ENCODE measurements at places on chromosomes 1 and 21.

DNA sequence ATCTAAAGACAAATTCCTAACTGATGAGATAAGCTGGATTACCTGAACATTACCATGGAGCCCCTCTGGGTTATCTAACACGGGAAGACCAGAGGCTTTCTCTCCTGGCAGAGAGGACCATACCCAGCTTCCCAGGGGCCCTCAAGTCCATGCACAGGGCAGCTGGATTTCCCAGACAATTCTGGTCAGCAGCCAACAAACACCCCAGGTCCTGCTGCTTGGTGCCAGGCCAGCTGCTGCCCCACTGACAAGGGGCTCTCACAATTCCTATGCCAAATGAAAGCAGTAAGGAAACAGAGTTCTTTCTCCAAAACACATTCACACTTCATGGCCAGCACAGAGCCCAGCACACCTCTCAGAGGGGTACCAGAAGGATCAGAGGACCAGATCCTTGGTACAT, 114.2 kb downstream of the HLCS start:
- DNase-seq, result no peak
- H3K36me3 ChIP-seq, result no peaks in the 10 kb centered on the region
- H3K4me3 ChIP-seq, result no peak overlapping the region
- H3K27me3 ChIP-seq, result no peaks in the 10 kb centered on the region
- H3K27ac ChIP-seq, result no peak overlapping the region
- no peaks in the 10 kb centered on the region for H3K4me1 ChIP-seq

GRCh38 chr1:2633366-2633935, 635 bp upstream of the MMEL1 start:
- H3K27ac ChIP-seq, result no peak overlapping the region
- peaks cover 25% of the 10 kb centered on the region for H3K4me1 ChIP-seq
- no peaks in the 10 kb centered on the region for H3K36me3 ChIP-seq
- H3K27me3 ChIP-seq, result peaks cover 17% of the 10 kb centered on the region

GRCh38 chr1:43009274-43009673, 50.6 kb upstream of the SLC2A1 start:
- peaks cover 21% of the 10 kb centered on the region for H3K4me1 ChIP-seq
- no peak for DNase-seq
- H3K36me3 ChIP-seq, result no peaks in the 10 kb centered on the region
- H3K4me3 ChIP-seq, result no peak overlapping the region

DNA sequence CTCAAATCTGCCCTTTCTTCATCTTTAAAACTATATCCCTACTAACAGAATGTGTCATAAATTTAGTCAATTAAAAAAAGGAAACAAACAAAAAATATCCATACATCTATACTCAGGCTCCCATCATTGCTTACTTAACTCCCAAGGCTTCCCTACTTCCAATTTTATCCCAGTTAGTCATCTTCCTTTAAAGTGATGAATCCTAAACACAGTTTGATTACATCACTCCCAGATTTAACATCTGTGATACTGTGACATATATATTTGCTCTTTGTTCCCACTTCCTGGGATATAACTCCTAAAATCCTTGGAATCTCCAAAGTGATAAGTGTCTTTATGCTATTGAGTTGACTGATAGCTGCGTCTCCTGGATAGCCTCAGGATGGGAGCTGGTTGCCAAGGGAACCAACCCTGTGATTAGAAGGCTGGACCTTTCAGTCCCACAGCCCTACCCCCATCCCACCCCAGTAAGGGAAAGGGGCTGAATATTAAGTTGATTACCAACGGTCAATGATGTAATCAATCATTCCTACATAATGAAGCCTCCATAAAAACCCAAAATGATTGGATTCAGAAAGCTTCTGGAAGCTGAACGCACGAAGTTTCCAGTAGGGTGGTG, 21.6 kb downstream of the GLMN start:
- no peaks in the 10 kb centered on the region for H3K27me3 ChIP-seq
- H3K4me1 ChIP-seq, result no peaks in the 10 kb centered on the region
- no peak overlapping the region for H3K4me3 ChIP-seq
- no peak overlapping the region for H3K27ac ChIP-seq
- DNase-seq, result no peak

GRCh38 chr1:227945891-227946623, 1.7 kb downstream of the WNT9A start:
- no peak for DNase-seq
- H3K4me3 ChIP-seq, result no peak overlapping the region
- H3K4me1 ChIP-seq, result peaks cover 4% of the 10 kb centered on the region
- no peak overlapping the region for H3K27ac ChIP-seq
- no peaks in the 10 kb centered on the region for H3K36me3 ChIP-seq

GRCh38 chr1:38430949-38431348, 384.4 kb upstream of the POU3F1 start:
- H3K27ac ChIP-seq, result no peak overlapping the region
- H3K4me1 ChIP-seq, result peaks cover 13% of the 10 kb centered on the region
- H3K4me3 ChIP-seq, result no peak overlapping the region
- H3K27me3 ChIP-seq, result no peaks in the 10 kb centered on the region

DNA sequence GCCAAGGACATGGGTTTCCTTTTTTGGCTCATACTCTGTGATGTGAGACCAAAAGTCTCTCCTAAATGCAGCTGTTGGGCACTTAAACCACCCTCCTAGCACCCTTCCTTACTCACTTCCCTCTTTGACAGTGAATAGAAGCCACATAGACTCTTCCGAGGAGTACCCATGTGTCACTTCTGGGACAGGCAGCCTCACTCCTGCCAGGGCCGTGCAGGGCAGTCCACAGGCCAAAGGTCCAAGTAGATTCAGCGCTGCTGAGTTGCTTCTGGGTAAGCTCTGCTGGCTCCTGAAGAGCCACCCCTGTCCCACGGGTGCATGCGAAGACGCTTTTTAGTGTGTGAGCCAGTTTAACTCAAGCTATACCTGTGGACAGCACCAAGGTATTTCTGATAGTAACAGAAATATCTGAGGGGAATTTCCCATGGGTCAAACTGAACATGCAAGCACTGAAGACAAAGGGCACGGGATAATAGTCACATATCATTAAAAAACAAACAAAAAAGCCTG, 36.8 kb upstream of the BMP8B start:
- no peak overlapping the region for H3K4me3 ChIP-seq
- no peaks in the 10 kb centered on the region for H3K27me3 ChIP-seq
- DNase-seq, result no peak
- no peaks in the 10 kb centered on the region for H3K4me1 ChIP-seq
- H3K36me3 ChIP-seq, result no peaks in the 10 kb centered on the region

DNA sequence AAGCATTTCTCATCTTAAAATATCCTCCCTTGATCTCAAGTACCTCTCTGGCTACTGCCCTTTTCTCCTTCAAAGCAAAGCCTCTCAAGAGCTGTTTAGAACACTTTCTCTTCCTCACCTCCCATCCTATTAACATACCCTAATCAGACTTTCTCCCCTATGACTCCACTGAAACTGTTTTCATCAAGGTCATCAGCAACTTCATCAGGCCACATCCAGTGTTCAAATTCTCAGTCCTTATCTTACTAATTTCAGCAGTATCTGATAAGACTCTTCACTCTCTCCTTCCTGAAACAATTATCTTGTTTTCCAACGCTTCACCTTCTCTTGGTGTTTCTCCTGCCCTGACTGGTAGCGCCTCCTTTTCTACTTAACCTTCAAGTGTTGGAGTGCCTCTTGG, 1.5 kb upstream of the RAP1A start:
- no peaks in the 10 kb centered on the region for H3K36me3 ChIP-seq
- H3K4me1 ChIP-seq, result peaks cover 2% of the 10 kb centered on the region
- no peaks in the 10 kb centered on the region for H3K27me3 ChIP-seq
- H3K27ac ChIP-seq, result no peak overlapping the region
- no peak for DNase-seq
- H3K4me3 ChIP-seq, result no peak overlapping the region

DNA sequence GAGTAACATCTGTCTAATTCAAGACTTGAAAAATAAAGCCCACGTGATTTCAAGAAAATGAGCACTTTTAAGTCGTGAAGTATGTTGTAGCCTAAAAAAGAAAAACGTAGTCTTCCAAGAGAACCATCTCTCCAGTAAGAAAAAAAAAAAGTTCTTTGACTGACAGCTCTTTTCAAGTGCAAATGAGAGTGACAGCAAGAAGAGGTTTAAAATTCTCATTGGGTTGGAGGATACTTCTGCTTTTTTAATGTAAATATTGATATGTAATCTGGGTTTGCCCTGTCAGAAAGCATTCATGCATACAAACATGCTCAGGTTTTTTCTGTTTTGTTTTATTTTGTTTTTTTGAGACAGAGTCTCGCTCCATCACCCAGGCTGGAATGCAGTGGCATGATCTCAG, 32.3 kb upstream of the PRDM2 start:
- H3K4me1 ChIP-seq, result no peaks in the 10 kb centered on the region
- no peaks in the 10 kb centered on the region for H3K27me3 ChIP-seq
- no peak overlapping the region for H3K4me3 ChIP-seq
- no peaks in the 10 kb centered on the region for H3K36me3 ChIP-seq

DNA sequence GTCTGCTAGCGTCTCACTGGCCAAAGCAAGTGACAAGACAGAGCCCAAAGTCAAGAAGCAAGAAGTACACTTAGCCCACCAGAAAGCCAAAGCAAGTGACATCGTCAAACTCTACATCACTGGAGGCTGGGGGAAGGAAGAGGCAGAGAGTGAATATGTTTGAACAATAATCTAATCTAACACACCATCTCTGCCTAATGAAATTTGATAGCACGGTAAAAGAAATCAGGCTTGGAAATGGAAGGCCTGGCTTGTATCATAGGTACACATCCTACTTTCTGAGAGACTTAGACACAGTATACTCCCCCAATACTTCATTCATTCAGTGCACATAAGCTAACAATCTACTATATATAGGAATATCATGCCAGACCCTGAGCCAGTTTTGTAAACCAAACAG, 26.3 kb downstream of the TRABD2B start:
- DNase-seq, result no peak
- no peaks in the 10 kb centered on the region for H3K27me3 ChIP-seq
- no peak overlapping the region for H3K4me3 ChIP-seq
- no peaks in the 10 kb centered on the region for H3K36me3 ChIP-seq
- H3K27ac ChIP-seq, result no peak overlapping the region
- no peaks in the 10 kb centered on the region for H3K4me1 ChIP-seq

- H3K4me3 ChIP-seq, result no peak overlapping the region
- H3K36me3 ChIP-seq, result no peaks in the 10 kb centered on the region
- no peak overlapping the region for H3K27ac ChIP-seq
Measured at GRCh38 chr21:21057349-21058062, 59.3 kb downstream of the NCAM2 start.

- no peak overlapping the region for H3K4me3 ChIP-seq
- no peaks in the 10 kb centered on the region for H3K27me3 ChIP-seq
- H3K4me1 ChIP-seq, result no peaks in the 10 kb centered on the region
- H3K36me3 ChIP-seq, result no peaks in the 10 kb centered on the region
Measured at GRCh38 chr21:14589855-14590563, 43.9 kb upstream of the SAMSN1 start.

DNA sequence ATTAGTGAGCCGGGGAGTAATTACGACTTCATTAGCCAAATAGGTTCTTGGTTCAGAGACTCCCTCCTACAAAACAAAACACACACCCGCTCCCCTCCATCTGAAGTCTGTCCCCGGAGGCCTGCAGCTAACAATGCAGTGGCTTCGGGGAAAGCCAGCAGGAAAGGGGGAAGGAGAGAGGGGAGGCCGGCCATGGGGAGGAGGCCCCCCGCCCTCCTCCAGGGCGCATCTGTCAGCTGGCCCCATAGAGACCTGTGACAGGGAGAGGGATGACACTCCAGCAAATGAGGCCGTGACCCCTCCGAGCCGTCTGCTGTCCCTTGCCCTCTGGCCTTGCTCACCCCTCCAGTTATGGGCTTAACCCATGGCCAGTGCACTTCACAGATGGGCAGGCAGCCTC, 12.1 kb upstream of the CNTN2 start:
- H3K27me3 ChIP-seq, result no peaks in the 10 kb centered on the region
- peaks cover 11% of the 10 kb centered on the region for H3K4me1 ChIP-seq
- DNase-seq, result no peak
- no peak overlapping the region for H3K27ac ChIP-seq

DNA sequence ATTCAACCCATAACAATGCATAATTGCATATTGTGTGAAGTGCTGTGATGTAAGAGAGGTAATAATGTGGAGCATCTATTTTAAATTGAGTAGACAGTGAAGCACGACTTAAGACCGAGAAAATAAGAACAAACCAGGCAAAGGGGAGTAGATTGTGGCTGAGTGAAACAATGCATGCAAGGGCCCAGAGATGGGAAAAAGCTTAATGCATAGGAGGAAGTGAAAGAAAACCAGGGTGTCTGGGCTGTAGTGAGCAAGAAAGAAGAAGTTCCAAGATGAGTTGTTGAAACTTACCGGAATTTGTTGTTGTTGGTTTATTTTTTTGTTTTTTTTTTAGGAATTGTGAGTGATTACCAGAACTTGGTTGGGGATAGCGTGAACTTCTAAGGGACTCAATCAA, 104.7 kb downstream of the SNX7 start:
- no peak overlapping the region for H3K4me3 ChIP-seq
- no peak overlapping the region for H3K27ac ChIP-seq
- no peaks in the 10 kb centered on the region for H3K4me1 ChIP-seq

DNA sequence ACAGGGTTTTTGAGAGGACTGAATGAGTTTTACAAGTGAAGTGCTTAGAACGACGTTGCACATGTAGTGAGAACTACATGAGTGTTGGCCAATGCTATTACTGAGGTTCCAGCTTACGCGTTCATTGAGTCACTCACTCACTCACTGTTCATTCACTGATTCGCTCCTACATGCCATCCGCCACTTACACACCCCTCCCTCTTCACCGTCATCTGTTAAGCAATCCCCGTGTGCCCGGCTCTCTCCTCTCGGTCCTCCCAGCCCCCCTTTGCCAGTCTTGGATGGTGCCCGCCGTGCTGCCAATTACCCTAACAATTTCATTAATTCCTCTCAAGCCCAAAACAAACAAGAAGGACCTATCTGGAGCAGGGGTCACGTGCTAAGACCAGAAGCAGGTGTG, 27.3 kb upstream of the EPHA2 start:
- H3K27me3 ChIP-seq, result no peaks in the 10 kb centered on the region
- no peak overlapping the region for H3K27ac ChIP-seq
- DNase-seq, result no peak
- no peaks in the 10 kb centered on the region for H3K36me3 ChIP-seq
- peaks cover 7% of the 10 kb centered on the region for H3K4me1 ChIP-seq

GRCh38 chr1:113201560-113201959, 128.6 kb downstream of the LRIG2 start:
- no peak for DNase-seq
- no peaks in the 10 kb centered on the region for H3K36me3 ChIP-seq
- peaks cover 1% of the 10 kb centered on the region for H3K4me1 ChIP-seq
- H3K27me3 ChIP-seq, result no peaks in the 10 kb centered on the region
- no peak overlapping the region for H3K27ac ChIP-seq
